T-cell (primary cell): ENCODE measurements at places on chromosomes 3 and 15. TPM values are rescaled to one million over a fixed set of nuclear protein-coding genes. Genes with fewer than 3 reads are reported as not detected.

Gene LMAN1L
- 0.58 TPM for total RNA-seq

Gene BBX
- total RNA-seq, result 75.7 TPM

Gene PLA2G4E
- total RNA-seq, result not detected

Gene C3orf22
- total RNA-seq, result not detected

- DNase-seq, result no peak
Observed at GRCh38 chr3:66326340-66326739, 105.5 kb downstream of the SLC25A26 start.

DNA sequence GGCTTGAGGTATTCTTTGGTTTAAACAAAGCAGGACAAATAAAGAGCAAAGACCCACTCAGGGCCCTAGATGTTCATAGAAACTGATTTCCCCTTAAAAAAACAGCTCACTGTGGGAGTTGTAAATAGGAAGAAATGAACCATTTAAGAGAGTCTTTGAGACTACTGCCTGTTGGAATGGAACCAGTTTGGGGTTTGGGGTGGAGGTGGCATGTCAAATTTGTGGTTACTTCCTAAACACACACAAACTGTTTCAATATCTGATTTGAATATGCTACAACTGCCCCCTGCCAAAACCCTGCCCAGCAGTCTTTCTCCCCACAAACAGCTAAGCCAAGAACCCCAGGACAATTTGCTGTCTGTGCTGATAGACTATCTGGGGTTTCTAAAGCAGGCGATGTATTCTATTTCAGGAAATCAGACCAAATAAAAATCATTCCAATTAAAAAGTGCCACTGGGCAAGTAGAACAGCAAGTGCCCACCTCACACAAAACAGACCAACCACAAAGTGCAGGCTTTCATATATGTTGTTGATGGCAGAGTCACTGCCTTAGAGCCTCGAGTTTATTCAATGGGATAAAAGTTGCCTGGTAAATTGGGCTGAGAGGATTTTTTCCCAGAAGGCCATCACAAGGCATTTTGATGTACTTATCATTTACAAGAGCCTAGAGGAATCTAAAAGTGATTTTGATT is 293.9 kb upstream of the PROK2 start:
- no peak for DNase-seq

DNA sequence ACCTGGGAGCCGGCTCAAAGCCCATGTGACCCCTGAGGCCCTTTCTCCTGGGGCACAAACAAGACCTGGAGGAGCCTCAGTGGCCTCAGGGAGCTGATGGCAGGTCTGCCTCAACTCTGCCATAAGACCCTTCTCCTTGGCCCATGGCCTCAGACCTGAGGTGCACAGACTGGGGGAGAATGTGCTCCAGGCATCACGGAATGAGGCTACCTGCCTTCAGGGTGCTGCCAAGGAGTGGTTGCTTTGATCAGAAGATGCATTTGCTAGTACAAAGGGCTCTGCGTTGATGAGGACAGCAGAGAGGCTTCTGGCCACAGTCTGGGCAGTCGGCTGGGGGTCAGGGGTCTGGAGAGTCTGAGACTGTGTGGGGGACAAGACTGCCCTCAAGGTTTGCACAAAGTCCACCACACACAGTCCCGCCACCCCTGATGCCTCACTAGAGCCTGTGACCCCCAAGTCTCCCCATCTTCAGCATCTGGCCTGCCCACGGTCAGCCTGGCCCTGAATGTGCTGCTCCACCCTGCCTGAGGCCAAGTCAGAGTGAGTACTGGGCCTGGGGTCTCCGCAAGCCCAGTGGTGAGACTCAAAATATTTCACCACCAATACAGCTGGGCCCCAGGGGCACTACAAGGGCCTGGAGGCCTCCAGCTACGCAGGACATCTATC is 26.6 kb downstream of the ALDH1L1 start:
- DNase-seq, result no peak

DNA sequence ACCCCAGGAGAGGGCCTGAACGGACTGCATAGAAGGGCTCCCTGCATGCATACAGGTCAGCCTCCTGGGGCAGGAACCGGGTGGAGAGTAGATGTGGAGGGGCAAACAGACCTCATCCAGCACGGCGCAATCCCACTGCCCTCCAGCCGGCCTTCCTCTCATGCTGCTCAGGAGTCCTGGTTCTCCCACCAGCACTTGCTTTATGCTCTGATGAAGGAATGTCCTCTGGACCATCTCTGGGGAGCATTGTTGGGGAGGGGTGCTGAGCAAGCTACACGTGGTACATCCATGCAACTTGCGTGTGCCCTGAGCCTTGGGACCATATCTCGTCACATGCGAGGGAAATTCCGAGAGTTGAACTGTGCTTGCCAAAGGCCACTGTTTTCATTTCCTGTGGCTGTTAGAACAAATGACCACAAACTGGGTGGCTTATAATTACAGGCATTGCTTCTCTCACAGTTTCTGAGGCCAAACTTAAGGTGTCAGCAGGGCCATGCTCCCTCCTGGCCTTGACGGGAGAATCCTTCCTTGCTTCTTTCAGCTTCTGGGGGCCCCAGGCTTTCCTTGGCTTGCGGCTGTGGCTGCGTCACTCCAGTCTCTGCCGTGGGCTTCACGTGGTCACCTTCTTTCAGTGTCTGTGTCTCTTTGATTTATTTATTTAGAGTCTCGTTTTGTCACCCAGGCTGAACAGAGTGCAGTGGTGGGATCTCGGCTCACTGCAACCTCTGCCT is 12.2 kb downstream of the SELENOS start:
- no peak for DNase-seq

DNA sequence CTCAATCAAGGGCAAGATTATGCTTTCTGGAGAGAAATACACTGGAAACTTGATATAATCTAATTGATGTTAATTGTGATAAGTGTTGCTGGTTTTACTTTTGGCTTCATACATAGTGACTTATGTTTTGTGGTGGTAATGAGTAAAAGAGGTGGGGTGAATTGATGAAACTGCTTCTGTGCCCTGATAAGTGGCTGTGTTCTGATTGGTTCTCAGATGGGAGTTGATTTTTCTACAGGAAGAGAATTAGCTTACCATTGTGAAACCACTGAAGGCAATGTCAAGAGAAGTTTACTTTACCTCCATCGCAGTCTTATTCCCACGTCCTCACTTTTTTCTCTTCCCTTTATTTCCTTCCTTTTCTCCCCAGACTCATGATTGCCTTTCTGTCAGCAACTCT is 23.8 kb downstream of the TMEM45A start:
- no peak for DNase-seq

GRCh38 chr15:65867244-65867643 is 2.0 kb upstream of the RAB11A start:
- no peak for DNase-seq

GRCh38 chr3:15064299-15064834 is 748 bp downstream of the MRPS25 start:
- DNase-seq, result no peak

DNA sequence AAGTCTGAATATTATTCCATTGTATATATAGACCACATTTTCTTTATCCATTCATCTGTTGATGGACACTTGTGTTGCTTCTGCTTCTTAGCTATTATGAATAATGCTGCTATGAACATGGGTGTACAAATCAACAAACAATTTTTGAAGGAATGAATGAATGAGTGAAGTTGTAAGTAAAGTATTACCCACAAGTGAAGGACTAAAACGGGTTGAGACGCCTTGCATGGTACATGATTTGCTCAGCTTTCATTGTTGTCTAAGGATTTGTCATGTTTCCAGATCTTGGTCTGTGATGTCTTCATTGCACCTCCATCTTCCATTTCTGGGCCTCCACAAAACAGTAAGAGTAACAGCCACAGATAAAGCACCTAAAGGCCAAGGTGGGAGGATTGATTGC is 20.5 kb downstream of the IFT122 start:
- no peak for DNase-seq

- DNase-seq, result no peak
Observed at GRCh38 chr15:39770748-39771689, 11.6 kb downstream of the FSIP1 start.

DNA sequence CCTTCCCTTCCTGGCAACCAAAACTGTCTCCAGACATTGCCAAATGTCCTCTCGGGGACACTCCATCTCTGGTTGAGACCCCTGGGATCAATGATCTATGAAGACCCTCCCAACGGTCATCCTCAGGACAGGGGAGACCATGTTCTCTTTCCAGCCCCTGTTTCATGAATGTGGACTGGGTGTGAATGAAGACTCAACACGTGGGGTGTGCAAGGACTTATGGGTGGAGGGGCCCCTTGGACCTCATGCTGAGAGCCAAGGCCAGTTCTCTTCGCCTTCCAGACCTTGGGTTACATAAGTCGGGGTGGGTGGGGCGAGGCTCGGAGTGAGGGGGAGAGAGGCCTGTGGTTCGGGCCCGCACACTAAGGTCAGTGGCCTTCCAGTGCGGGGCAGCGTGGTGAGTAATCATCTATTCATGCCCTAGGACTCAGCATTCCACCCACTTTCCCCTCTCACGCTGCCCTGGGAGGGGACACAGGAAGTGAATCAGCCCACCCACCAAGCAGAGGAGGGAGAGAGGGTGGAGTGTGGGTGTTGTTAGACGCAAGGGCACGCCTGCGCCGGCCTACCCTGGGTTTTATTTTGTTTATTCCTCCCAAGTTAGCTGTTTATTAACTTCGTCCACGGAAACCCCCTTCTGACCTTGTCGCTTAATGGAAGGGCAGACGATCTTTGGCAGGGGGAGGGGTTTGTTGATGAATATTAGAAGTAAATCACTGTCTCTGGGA is 6.7 kb downstream of the PAQR5 start:
- no peak for DNase-seq

DNA sequence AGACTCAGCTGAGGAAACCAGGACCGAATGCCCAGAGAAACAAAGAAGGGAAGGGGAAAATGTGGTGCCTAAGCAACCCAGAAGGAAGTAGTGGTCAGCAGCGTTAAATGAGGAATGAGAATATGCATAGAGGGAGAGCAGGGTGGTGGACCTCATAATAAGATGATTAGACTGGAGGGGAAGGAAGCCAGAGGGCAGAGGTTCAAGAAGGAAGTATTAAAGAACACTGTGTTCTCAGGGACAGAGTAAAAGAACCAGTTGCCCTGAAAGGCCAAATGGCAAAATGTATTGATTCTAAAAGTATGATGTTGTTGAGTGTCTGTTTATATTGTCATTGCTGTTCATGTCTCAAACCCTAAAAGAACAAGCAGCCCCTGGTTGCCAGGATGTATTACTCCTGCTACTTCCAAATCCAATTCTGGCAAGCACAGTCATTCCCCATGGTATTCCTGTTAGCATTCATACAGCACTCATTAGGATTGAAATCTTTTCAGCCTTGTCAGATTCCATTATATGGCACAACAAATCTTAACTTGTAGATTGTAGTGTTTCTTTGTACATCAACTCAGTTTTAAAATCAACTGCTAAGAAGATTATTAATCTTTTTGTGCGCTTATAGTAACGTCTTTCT is 23.4 kb downstream of the P2RY1 start:
- no peak for DNase-seq

DNA sequence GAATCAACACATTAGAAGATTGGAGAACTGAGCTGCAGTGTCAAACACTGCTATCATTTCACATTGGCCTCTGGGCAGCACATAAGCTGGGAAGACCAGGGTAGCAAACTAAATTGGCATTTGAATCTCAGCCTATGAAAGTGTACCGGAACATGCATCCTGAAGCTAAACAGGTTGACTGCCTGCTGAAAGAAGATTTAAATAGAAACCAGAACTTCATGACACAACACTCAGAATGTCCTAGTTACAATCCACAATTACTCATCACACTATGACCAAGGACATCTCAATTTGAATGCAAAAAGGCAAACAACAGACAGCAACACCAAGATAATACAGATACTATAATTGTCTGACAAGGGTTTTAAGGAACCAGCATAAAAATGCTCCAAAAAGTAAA is 26.2 kb downstream of the TM2D3 start:
- DNase-seq, result no peak

DNA sequence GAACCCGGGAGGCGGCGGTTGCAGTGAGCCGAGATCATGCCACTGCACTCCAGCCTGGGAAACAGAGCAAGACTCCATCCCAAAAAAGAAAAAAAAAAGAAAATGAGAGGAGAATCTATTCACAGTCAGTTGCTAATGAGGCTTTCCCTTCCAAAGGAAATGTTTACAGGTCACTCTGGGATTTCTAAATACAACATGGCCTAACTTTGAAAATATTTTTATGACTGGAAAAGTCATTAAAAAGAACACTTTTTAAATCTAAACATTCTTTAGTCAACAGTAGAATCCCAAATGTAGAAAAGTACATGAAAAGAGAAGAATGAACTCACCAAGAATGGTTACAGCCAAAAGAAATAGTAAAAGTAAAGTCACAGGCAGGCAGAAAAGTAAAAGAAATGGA is 78.6 kb downstream of the PLD1 start:
- no peak for DNase-seq

DNA sequence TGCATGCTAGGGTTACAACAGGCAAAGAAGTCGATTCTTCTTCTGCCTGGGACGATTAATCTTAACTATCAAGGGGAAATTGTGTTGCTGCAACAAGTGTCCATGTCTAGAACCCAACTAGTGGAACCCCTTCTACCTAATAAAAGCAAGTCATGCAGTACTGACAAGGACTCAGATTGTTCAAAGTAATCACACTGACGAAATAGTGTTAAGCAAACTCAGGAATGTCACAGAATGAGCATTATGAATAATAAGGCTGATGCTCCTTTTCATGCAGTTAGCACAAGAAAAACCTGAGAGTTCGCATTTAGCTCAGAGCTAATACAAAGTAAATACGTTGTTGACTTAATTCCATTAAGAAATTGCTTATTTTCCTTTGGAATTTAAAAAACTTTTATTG is 47.5 kb upstream of the TRIM42 start:
- DNase-seq, result no peak

GRCh38 chr3:13879102-13879945 is 547 bp downstream of the WNT7A start:
- peak; percentile 24 for DNase-seq

DNA sequence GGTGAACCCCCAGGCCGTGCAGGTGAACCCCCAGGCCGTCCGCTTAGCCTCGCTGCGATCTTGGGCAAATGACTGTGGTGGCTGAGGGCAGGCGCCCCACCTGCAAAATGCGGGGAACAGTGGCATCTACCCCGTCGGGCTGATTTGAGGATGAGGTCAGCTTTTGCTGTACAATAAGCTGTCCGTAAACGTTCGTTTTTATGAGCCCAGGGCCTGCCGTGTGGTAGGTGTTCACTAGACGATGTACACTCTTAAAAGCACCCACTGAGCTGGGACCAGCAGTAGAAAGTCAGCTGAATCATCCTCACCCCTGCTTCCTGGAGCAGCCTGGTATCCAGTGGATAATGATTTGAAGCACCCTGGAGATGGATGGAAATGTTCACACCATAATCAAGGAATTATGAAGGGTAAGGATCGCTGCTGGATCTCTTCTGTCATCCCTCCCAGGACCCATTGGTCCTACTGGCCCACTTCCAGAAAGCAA is 943 bp upstream of the PCSK6 start:
- DNase-seq, result no peak

GRCh38 chr3:32483772-32484171 is 18.9 kb downstream of the CMTM6 start:
- no peak for DNase-seq

GRCh38 chr15:28098766-28099554 is at the start of gene OCA2:
Gene OCA2 (minus strand): TSS chr15:28099315. CDS start chr15:28081874, 17,441 bp downstream.
- peak; percentile 45 for DNase-seq

- DNase-seq, result no peak
Observed at GRCh38 chr3:134464064-134464688, 21.6 kb downstream of the ANAPC13 start.
